ENCODE measurements at places on chromosomes 1 and 21. TPM values are rescaled to one million over a fixed set of nuclear protein-coding genes. Genes with fewer than 3 reads are reported as not detected.

TAL1 gene
- not detected for total RNA-seq

FAM163A gene
- total RNA-seq = not detected

DMBX1 gene
- 3.1 TPM for total RNA-seq

HSPG2 gene
- total RNA-seq = 235 TPM

CD2 gene
- total RNA-seq = not detected

CD5L gene
- total RNA-seq = not detected

OR2M7 gene
- total RNA-seq = not detected

HSD17B7 gene
- 26.4 TPM for total RNA-seq

HES2 gene
- 0.16 TPM for total RNA-seq

CFAP57 gene
- total RNA-seq = 0.38 TPM

TAF12 gene
- total RNA-seq = 28.9 TPM

HSD3B2 gene
- total RNA-seq = not detected

SLC22A15 gene
- total RNA-seq = not detected

CDC7 gene
- 6.0 TPM for total RNA-seq

LENEP gene
- 0.18 TPM for total RNA-seq

DIP2A gene
- 15.2 TPM for total RNA-seq

FCMR gene
- 3.2 TPM for total RNA-seq

TRIM63 gene
- total RNA-seq = 0.10 TPM

ELF3 gene
- 1,050 TPM for total RNA-seq

KLHDC8A gene
- total RNA-seq = not detected

CD1E gene
- total RNA-seq = not detected

NADK gene
- total RNA-seq = 98.1 TPM

SELENBP1 gene
- 46.7 TPM for total RNA-seq

TTLL7 gene
- total RNA-seq = 2.8 TPM

ALX3 gene
- total RNA-seq = not detected

CAPZB gene
- total RNA-seq = 71.9 TPM

MROH9 gene
- total RNA-seq = not detected

HSPB7 gene
- total RNA-seq = not detected

SAMSN1 gene
- total RNA-seq = 0.08 TPM

SLC2A5 gene
- not detected for total RNA-seq

CCDC185 gene
- total RNA-seq = not detected

ESPN gene
- 5.2 TPM for total RNA-seq

OR2L13 gene
- not detected for total RNA-seq

ETV3 gene
- total RNA-seq = 8.9 TPM

GRIK3 gene
- total RNA-seq = not detected

Measured in HT-29 (cell line).